ENCODE measurements at places on chromosomes 6 and 20.

- DNase-seq: no peak
Observed at GRCh38 chr6:38427492-38428210, 212.1 kb downstream of the BTBD9 start.

DNA sequence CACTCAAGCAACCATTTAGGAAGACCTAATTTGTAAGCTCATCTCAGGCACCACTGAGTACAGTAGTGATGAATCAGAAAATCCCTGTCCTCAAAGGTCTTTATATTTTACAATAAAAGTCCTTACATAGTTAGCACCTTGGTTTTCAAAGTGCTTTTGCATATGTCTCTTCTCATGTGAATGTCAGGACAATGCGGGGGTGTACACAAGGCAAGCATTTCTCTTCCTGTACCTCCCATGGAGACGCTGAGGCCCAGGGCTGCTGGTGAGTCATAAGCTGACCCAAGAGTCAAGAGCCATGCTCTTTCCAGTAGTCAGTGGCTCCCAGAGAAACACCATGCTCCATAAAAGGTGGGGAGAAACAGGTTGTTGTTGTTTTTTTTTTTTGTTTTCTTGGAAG lies 174.0 kb downstream of the GJA10 start:
- no peak for DNase-seq

DNA sequence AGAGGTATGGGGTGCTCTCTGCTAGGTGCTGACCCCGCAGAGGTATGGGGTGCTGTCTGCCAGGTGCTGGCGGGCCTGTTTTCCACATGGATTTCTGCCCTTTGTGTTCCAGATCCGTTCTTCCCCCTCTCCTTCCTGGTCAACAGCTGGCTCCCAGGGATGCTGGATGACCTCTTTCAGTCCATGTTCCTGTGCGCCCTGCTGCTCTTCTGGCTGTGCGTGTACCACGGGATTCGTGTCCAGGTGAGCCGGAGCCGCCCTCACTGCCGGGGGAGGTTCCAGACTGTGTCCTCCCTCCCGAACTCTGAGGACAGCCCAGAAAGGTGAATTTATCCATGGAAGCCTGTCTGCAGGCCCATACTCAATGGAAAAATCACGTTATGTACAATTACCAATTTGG lies 36.3 kb downstream of the DYNLT1 start:
- no peak for DNase-seq

GRCh38 chr6:41518118-41518517 lies 28.1 kb upstream of the FOXP4 start:
- no peak for DNase-seq

GRCh38 chr6:70985156-70985555 lies 28.3 kb upstream of the B3GAT2 start:
- DNase-seq: no peak

DNA sequence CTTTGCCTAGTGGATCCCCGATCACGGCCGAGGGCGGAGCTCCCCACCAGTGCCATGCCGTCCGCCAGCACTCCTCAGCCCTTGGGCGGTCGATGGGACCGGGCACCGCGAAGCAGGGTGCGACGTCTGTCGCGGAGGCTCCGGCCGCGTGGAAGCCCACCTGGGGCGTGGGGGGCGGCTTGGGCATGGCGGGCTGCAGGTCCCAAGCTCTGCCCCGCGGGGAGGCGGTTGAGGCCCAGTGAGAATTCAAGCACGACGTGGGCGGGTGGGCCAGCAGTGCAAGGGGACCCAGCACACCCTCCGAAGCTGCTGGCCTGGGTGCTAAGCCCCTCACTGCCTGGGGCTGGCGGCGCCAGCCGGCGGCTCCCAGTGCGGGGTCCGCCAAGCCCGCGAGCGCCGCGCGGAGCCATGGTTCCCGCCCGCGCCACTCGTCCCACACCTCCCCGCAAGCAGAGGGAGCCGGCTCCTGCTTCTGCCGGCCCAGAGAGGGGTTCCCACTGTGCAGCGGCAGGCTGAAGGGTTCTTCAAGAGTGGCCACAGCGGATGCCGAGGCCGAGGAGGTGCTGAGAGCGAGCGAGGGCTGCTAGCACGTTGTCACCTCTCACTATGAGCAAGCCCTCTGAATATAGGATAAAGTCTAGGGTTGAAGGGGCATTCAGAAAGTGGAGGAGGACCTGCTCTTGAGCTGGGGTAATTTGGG lies 128.6 kb downstream of the GRM4 start:
- no peak for DNase-seq

DNA sequence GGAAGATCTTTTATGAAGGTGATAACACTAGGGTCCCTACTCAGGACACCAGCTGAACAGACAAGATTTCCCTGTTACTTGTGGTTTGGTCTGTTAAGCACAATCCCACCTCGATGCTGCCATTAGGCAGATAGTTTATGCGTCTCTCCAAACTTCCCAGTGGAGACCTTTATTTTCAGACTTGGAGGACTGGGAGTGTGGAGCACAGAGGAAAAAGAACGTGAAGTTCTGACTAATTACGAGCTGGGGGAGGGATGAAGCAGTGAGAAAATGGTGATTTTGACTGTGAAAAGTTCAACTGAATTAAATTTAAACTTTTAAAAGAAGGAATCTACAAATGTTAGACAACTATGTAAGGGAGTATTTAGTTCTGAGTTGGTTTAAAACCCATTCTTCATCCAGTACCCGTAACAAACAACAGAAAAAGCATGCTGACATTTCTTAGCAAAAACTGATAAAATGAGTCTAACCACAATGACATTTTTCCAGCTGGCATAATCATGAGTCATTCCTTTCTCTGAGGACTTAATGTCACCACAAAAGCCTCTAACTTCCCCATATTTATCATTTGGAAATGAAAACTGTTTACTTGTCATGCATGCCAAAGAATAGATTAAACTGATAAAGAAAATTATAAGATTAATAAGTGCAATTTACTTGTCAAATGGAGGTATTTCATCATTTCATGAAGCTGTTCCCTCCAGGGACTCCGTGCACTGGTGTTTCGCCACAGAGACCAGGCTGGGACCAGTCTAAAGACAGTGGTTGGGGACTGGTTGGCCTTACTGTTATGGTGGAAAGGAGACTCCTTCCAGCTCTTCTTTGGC lies 113.3 kb upstream of the SSTR4 start:
- DNase-seq: no peak

GRCh38 chr20:56653211-56653610 lies 24.1 kb downstream of the TFAP2C start:
- no peak for DNase-seq

GRCh38 chr6:1365686-1366085 lies 23.7 kb upstream of the FOXF2 start:
- DNase-seq: no peak

DNA sequence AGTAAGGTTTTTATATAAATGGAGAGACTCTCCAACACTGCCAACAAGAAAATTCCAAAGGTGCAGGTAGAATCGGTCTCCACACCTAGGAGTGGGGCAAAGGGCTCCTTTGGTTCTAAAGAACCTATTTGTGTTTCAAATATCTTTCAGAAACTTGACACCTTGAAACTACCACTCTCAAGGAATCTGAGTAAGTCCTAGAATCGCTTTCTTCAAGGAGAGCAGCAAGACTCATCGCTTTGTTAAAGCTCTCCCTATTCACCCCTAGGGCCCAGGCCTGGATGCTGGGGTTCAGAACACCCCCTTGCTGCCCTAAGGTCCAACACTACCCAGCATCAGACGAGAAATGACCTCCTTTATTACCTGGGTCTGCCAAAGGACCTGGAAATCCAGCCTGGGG lies 2.0 kb downstream of the CLIC5 start:
- DNase-seq: no peak

DNA sequence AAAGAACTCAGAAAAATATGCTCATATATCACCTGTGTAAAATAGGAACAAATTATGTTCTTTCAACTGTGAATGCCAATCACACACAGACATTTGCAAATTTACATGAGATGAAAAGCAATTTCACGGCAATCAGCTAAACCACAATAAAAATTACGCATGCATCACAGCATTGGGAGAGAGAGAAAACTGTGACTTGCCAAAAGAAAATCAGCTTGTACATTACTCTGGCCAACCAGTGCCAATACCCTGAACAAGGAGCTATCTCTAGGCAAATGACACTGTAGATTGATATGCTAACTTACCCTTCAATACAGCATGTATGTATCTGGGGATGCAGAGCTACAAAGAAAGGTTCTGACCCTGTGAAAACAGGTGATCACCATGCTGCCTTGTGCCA lies 515.6 kb downstream of the EYS start:
- no peak for DNase-seq

DNA sequence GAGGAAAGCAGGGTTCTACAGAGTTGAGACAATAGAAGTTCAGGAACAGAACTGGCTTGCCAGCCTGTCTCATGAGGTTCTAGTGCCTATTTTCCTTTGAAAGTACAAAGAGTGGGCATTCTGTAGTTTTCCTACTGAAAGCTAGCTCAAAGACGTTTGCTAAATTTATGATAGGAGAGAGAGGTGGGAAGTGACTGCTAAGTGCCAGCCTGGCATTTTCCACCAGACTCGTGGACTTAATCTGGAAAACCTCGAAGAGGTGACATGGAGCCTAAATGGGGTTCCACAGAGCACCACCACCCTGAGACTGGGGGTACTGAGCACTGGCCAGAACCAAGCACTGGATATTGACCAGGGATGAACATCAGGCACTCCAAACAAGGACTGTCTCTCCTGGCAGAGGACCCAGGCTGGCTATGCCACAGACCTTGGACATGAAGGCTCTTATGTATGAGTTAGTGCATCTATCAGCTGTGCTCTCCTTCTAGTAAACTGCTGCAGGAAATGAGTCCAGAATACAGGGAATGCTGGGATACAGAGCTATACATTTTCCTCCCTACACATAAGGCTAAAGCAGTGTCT lies 7.1 kb downstream of the PEX6 start:
- no peak for DNase-seq

DNA sequence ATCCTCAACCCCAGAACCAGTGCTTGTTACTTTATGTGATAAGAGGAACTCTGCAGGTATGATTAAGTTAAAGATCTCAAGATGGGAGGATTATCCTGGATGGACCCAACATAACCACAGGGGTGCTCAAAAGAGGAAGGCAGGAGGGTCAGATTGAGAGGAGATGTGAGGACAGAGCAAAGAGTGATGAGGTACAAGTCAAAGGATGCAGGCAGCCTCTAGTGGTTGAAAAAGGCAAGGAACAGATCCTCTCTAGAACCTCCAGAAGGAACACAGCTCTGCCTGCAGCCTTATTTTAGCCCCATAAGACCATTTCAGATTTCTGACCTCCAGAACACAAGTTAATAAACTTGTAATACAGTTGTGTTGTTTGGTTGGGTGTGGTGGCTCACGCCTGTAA lies 41.2 kb downstream of the PDSS2 start:
- no peak for DNase-seq

DNA sequence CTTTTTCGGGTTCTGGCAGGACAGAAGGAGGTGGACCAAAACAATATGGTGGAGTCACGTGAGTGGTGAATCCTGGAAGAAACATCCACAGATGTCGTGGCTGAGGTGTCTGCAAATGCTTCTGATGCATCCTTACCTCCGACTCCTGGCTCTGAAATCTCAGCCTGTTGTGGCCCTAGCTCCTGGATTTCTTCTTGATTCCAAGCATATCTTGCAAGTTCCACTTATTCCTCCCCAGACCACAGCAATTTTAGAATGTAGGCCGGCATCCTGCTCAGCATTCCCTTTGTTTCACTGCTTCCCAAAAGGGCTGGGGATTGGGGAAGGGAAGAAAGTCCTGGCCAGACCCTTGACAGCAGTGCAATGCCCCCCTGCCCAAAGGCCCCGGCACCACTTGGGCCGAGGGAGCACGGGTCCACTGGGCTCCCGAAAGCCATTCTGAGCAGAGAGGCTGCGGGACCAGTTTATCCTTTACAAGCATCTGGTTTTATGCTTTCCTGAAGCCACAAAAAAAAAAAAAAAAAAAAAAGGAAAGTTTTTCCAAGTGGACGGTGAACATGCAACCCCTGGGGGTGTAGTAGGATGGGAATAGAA lies 200.9 kb upstream of the RNF24 start:
- DNase-seq: no peak

DNA sequence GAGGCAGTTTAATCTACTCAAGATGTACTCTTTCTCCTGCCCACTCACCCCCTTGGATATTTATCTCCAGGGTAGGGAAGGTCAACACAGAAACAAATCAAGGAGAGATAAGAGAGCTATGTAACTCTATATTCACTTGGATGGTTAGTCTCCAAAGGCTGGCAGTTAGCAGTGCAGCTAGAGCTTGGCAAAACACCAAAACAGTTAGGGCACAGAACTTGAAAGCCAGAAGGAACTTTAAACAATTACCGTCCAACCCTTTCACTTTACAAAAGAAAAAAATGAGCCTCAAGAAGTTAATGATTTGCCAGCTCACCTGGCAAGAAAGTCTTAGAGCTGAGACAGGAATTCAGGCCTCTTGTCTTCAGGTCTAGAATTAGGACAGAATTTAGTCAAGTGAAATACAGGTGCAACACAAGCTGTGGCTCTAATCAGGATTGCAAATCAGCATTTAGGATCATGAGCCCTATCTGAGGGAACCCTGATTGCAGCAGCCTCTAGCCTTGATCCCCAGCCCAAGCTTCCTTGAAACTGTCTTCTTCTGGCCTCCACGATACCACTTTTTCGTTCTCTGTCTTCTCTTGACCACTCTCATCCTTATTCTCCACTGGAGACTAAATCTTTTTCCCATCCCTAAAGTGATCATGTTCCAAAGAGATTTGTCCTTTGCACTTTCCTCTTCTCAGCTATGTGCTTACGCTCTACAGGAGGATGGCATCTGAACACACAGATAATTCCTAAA lies 14.9 kb downstream of the NEDD9 start:
- DNase-seq: peak; percentile 48

DNA sequence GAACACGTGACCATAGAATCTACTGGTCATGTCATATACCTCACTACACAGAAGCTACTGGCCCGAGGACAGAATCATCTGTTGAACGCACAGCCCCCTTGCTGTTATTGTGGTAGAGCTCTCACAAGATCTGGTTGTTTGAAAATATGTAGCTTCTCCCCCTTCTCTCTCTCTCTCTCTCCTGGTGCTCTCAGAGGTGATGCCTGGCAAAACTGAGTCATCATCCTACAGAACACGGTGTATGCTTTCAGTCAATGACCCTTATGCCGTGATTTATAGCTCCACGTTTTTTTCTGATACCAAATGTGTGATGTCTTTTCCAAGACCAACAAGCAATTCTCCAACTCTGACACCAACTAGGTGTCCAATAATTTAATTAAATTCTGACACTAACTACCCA lies 13.0 kb upstream of the RBM24 start:
- DNase-seq: no peak

DNA sequence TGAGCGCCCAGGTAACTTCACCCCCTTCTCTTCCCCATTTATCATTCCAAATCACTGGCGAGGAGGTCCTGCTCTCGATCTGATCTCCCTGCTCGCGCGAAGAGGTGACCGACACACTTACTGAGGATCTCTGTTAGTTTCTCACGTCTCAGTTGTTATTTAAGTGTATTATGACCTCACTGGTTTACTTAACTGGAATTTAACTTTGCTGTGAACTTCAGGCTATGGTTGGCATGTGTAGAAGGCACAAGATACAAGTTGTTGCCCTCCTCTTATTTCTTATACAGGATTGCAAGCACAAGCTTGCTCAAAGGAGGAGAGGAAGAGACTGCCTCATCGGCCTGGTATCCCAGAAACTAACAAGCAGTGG lies 1.2 kb downstream of the RNF217 start:
- no peak for DNase-seq
